ENCODE measurements at places on chromosomes 11 and 22. TPM values are rescaled to one million over a fixed set of nuclear protein-coding genes. Genes with fewer than 3 reads are reported as not detected.

Gene C11orf52
- total RNA-seq = 21.7 TPM

Gene SART1
- total RNA-seq = 22.2 TPM

DNA sequence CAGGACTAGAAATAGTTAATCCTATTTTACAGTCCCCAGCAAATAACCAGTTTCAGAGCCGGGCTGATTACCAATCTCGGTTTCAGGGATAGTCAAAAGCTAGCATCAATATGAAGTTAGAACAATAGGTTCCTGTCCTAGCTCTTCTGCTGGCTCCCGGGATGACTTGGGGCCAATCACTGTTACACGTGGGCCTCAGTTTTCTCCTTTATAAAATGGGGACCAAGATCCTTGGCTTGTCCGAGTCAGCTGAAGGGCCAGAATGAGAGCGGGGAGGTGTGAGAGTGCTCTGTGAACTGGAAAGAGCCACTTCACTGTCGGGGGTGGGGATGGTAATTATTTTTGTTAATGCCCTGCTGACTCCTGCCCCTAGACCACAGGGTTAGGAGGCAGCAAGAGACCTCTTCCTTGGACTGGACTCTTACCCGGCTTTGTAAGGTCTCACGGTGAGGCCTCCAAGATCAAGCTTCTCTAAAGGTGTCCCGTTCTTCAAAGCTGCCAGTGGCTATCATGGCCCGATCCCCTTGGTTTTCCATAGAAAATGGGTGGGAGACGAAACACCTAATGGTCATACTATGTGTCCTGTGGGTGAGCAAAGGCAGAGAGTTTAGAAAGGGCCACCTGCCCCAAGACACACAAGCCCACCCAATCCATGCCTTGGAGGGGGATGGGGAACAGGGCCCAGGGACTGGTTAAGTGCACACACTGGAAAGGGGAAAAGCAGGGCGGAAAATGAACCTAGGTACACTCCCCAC lies 1.4 kb downstream of the UCP2 start:
- H3K36me3 ChIP-seq = peaks cover 20% of the 10 kb centered on the region
- H3K27ac ChIP-seq = peak overlapping the region; percentile 92
- peak overlapping the region; percentile 51 for H3K4me3 ChIP-seq
- no peaks in the 10 kb centered on the region for H3K27me3 ChIP-seq
- H3K4me1 ChIP-seq = peaks cover 21% of the 10 kb centered on the region
- DNase-seq = peak; percentile 41

DNA sequence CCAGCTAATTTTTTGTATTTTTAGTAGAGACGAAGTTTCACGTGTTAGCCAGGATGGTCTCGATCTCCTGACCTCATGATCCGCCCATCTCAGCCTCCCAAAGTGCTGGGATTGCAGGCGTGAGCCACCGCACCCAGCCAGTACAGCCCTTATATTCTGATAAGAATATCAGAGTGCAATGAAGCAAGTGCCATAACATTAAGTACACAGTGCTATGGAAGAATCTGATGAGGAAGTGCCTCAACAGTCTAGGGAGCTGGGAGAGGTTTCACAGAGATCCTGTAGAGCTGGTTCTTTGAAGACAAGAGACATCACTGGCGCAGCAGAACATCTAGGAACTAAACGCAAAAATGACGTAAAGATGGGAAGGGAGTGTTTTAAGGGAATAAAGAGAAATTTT lies 2.1 kb downstream of the RTCB start:
- H3K4me3 ChIP-seq = no peak overlapping the region
- peaks cover 27% of the 10 kb centered on the region for H3K36me3 ChIP-seq
- H3K4me1 ChIP-seq = peaks cover 16% of the 10 kb centered on the region
- H3K27ac ChIP-seq = no peak overlapping the region
- DNase-seq = no peak

GRCh38 chr22:28413612-28414399 lies 265.8 kb downstream of the TTC28 start:
- H3K4me3 ChIP-seq = no peak overlapping the region
- H3K4me1 ChIP-seq = peaks cover 5% of the 10 kb centered on the region
- no peak overlapping the region for H3K27ac ChIP-seq
- DNase-seq = no peak
- no peaks in the 10 kb centered on the region for H3K36me3 ChIP-seq
